ENCODE measurements at places on chromosomes 12 and 14.
A peak's percentile ranks its signal among the peaks of the same experiment; 100 is the strongest.

- DNase-seq = no peak
Observed at GRCh38 chr14:53626761-53627160, 329.9 kb downstream of the BMP4 start.

DNA sequence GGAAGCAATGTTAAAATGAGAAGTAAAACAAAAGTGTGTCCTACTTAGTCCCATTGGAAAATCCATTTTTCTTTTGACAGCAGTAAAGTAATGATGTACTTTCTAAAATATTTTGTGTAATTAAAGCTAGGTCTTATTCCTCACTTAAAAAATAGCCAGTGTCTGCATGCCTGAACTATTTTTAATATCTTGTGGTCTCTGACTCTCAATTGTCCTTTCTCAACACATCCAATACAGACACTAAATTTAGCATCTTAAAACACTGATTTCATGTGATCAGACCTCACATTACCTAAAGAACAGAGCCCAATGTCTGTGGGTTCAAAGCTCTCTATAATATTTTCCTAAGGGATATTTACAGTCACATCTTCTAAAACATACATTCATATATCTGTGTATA lies 108.0 kb downstream of the DERA start:
- DNase-seq = no peak

- no peak for DNase-seq
Observed at GRCh38 chr14:103100281-103101121, 6.0 kb downstream of the EXOC3L4 start.

GRCh38 chr12:109462868-109463692 lies 14.0 kb downstream of the KCTD10 start:
- no peak for DNase-seq

GRCh38 chr12:68478516-68479260 lies 132.0 kb upstream of the RAP1B start:
- DNase-seq = no peak

- no peak for DNase-seq
Observed at GRCh38 chr12:24780697-24781368, 168.1 kb downstream of the BCAT1 start.

GRCh38 chr14:97117693-97118092 lies 320.5 kb downstream of the VRK1 start:
- DNase-seq = no peak

DNA sequence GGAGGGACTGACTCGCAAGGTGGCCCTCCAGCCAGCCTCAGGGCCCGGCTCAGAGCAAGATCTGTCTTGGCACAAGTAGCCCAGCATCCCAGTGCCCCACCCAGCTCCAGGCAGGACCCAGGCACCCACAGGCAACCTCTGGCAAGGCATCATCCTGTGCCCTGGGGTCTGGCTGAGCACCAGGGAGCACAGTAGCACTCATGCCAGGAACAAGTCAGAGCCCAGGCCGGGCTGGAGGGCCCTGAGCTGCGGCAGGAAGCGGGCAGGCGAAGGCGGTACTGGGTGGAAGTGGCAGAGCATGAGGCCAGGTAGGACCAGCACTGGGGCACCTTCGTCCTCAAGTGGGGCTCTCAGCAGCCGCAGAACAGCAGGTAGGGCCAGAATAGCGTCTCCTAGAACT lies 5.2 kb upstream of the DIO3 start:
- DNase-seq = no peak

DNA sequence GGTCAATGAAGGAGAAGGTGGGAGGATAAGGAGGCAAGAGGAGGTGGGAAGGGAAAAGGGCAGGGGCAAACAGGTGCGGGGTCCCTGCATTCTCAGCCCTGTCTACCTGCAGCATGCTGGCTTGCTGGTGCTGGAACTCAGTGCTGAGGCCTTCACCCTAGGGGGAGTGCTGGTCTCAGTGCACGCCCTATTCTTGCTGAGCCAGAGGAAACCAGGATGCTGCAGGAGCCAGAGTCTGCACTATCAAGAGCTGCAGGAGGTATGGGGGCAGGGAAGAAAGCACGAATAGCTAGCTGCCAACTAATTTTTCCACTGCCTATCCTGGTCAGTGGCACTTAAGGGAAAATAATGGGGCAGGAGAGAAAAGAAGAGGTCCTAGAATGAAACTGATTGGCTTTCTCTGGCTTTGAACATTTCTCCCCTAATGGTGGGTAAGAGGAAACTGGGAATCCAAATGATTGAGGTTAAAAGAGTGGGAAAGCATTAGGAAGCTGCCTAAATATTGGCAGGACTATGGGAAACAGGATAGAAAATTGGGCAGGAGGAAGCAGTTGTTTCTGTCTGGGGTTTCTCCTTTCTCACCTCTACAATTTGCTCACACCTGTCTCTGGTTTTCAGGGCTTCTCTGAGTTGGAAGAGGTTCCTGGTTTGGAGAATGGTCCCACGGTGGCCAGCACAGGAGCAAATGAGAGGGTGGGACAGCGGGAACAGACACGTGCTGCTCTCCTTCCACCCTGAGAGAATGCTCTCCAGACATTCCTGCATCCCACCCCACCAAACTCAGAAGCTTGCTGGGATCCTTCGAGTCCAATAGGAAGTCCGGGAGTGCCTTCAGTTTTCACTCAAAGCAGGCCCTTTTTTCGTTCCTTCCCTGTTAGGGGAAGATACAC lies 1.9 kb downstream of the TMEM253 start:
- no peak for DNase-seq

GRCh38 chr12:44020555-44020954 lies 184.7 kb downstream of the TMEM117 start:
- DNase-seq = no peak

- DNase-seq = no peak
Observed at GRCh38 chr14:52154992-52155650, 86.3 kb upstream of the NID2 start.

DNA sequence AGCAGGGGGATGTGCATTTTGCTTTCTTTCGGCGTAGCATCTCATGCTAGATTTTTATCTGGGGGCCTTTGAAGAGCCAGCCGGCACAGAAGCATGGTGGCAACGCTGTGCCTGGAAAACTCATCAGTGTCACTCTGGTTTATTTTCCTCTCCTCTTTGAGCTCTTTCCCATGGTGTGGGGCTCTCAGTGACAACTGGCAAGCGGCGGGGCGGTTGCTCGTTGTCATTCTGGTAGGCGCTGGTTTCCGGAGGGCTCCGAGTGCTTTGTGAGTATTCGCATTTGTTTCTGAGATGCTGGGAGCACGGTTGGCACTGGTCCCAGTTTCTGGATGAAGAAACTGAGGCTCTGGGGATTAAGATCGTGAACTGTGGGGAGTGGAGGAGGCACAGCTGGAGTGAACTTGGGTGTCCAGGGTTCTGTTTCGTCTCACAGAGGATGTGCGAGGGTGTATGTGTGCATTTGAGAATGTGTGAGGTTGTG lies 23.3 kb downstream of the TPCN1 start:
- DNase-seq = no peak

GRCh38 chr14:104264495-104265265 lies 126.3 kb downstream of the KIF26A start:
- no peak for DNase-seq

DNA sequence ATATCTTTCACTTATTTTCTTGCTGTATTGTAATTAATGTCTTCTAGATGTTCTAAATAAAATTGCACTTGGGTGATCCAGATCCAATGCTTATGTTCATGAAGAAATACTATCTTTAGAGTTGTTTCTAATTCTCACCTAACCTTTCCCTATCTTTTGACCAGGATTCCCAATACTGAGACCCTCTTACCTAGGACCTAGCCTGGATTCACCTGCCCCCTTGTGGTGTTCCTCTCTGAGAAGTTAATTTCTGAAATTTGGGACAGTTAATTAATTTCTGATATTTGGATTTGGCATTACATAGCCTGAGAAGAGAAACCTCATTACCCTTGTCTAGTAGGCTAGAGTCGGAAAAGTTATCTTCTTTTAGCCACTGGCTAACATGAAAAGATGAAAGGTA lies 29.5 kb downstream of the FOXA1 start:
- DNase-seq = no peak

GRCh38 chr12:108879615-108880254 lies at the start of gene DAO:
DAO (plus strand) TSS chr12:108880092; CDS start chr12:108885007, 4,915 bp downstream.
- no peak for DNase-seq

- no peak for DNase-seq
Observed at GRCh38 chr14:104794631-104794992, 936 bp downstream of the AKT1 start.

- no peak for DNase-seq
Observed at GRCh38 chr12:45076417-45077026, 25.6 kb upstream of the DBX2 start.

GRCh38 chr14:80316441-80316840 lies 105.1 kb upstream of the DIO2 start:
- no peak for DNase-seq

DNA sequence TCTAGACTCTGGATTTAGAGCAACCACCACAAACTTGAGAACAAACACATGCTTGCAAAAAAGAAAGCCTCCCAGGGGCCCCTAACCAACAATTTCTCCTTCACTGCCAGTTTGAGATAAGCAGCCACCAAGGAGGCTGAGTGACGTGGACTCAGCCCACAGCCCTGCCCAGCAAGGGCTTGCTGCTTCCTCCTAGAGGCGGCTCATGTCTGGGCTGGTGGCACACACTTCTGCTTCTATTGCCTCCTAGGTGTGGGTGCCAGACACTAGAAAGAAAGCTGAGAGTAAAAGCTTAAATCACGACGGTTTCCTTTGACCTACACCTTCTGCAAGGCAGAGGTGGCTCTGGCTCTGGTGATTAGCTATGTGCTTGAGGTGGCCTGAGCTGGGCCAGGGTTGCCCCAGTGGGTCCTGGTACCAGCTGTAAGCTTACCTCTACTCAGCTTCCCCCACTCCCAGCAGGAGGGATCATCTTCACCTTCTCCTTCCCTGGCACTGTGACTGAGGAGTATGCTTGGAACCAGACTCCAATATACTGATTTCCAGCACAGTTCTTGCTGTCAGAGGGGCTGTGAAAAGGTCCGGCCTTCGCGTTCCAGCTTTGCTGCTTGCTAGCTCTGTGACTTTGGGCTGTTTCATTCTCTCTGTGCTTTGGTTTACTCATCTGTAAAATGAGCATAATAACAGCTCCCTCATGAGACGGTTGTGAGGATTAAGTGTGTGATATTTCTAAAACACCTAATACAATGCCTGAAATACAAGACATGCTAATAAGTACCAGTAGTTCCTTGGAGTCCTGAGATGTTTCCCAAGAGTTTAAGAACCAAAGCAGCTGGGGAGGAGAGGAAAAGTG lies 89.7 kb upstream of the PARP11 start:
- no peak for DNase-seq

DNA sequence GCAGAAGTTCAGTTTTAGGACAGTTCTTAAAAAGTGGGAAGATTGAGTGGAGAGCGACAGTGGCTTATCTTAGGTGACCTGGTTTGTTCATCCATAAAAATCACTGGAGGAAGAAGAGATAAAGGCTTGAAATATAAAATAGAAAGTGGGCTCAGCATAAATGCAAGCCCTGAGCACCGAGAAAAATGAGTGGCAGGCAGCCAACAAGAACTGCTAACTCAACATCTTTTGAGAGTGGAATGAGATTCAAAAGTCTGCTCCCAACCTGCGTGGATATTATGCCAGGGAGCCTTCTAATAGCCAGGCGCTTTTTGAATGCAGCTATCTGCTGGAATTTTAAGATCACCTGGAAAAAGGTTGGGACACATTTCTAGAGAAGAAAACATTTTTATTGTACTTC lies 666.5 kb downstream of the FLRT2 start:
- DNase-seq = no peak

DNA sequence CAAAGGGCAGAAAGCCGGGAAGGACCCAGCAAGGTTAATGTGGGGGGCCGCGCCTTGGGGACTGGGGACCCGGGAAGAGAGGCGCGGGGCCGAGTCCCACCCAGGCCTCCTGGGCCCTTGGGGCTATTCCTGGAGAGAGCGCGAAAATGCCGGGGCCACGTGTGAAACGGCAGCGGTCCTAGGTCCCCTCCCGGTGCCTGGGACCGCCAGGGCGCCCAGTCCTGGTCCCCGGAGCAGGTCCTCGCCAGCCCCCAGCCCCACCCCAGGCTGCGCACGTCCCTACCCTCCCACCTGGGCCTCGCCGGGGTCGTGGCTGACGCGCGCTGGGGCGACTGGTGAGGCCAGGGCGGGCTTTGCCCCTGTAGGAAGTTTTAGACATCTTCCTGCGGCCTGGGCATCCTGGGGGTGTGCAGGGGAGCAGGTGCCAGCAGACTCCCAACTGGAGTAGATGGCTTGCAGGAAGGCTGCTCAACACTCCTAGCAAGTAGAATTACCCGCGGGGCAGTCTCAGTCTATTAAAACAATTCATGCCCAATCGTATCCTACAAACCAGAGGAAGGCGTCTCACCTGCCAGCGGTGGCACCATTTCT lies 708 bp downstream of the FAR2 start:
- no peak for DNase-seq

DNA sequence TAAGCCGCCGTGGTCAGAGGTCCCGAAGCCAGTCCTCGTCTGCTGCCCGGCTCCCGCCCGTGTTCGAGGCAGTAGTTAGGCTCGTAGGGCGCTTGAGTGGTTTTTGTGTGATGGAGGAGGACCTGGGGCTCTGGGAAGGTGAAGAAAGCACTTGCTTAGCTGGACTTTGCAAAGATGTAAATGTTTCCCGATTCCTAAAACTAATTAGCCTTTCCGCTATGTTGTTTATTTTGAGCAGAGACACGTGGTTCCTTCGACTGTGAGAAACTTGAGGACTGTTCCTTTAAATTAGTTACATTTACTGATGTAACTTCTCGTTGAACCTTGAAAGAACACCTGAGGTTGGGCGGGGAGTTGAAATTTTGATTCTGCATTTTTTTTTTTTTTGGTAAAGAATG lies 33.9 kb downstream of the MIA2 start:
- DNase-seq = no peak

DNA sequence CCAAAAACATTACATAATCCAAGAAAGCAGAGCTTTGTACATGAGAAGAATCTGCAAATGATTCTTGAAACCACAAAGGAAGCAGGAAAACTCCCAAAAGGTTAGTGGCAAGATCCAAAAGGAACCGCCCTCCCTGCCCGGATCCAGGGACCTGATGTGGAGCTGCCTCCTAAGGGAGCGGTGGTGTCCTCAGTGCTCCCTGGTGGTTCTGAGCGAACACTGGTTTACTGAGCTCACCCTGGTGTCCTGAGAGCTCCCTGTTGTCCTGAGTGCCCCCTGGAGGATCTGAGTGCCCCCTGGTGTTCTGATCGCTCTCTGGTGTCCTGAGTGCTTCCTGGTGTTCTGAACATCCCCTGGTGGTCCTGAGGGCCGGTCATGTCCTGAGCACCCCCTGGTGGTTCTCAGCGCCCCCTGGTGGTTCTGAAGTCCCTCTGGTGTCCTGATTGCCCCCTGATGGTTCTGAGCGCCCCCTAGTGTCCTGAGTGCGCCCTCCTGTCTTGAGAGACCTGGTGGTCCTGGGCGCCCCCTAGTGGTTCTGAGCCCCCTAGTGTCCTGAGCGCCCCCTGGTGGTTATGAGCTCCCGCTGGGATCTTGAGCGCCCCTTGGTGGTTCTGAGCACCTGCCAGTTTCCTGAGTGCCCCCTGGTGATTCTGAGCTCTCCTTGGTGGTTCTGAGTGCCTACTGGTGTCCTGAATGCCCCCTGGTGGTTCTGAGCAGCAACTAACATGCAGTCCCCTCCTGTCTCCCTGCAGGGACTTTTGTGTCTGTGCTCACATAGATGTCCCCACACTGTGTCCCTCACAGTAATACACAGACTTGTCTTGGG lies 891.1 kb downstream of the TMEM121 start:
- peak; percentile 86 for DNase-seq

GRCh38 chr14:99807413-99808153 lies 14.4 kb downstream of the EML1 start:
- DNase-seq = no peak

All from activated CD4-positive, alpha-beta T cell treated with anti-CD3 and anti-CD28 coated beads for 24 hours (primary cell).